A549 treated with Mapracorat at 1 μM for 4 hours (cell line): ENCODE measurements at places on chromosomes 3 and 15. TPM values are rescaled to one million over a fixed set of nuclear protein-coding genes. Genes with fewer than 3 reads are reported as not detected.

The WNT5A gene
- total RNA-seq = 0.66 to 1.1 TPM (median 0.96 TPM) in 5 replicates

The TMC3 gene
- total RNA-seq = not detected in 5 replicates

The RAB6B gene
- 1.7 to 2.4 TPM (median 2.3 TPM) in 5 replicates for total RNA-seq

The CACNA1D gene
- 0.36 to 1.4 TPM (median 0.57 TPM) in 5 replicates for total RNA-seq

The CHAC1 gene
- total RNA-seq = 4.4 to 8.2 TPM (median 6.1 TPM) in 5 replicates

The SLC9A9 gene
- 0.19 to 0.45 TPM (median 0.34 TPM) in 5 replicates for total RNA-seq

The SLC7A14 gene
- not detected in 5 replicates for total RNA-seq

The PCLAF gene
- total RNA-seq = 138 to 270 TPM (median 150 TPM) in 5 replicates

The EFCC1 gene
- not detected in 5 replicates for total RNA-seq

The PLOD2 gene
- total RNA-seq = 76.2 to 113 TPM (median 103 TPM) in 5 replicates

The AAGAB gene
- 62.7 to 69.6 TPM (median 65.9 TPM) in 5 replicates for total RNA-seq

The ANKRD63 gene
- 0.15 to 0.40 TPM (median 0.32 TPM) in 4 of 5 replicates, not detected in the other for total RNA-seq

The PPP1R14D gene
- 0.20 to 0.33 TPM in 2 of 5 replicates, not detected in the others for total RNA-seq

The AGBL1 gene
- total RNA-seq = not detected in 5 replicates

The SHC4 gene
- 0.74 to 1.4 TPM (median 1.1 TPM) in 5 replicates for total RNA-seq

The BUB1B gene
- total RNA-seq = 24.0 to 29.7 TPM (median 27.8 TPM) in 5 replicates

The CLDN16 gene
- total RNA-seq = 0.16 TPM in 1 of 5 replicates, not detected in the others

The STRIT1 gene
- not detected in 5 replicates for total RNA-seq

The DPPA4 gene
- not detected in 5 replicates for total RNA-seq

The GPR62 gene
- total RNA-seq = not detected in 5 replicates

The C3orf49 gene
- not detected in 5 replicates for total RNA-seq

The ISLR2 gene
- total RNA-seq = 0.11 to 0.27 TPM (median 0.17 TPM) in 4 of 5 replicates, not detected in the other

The TF gene
- 0.34 to 1.5 TPM (median 0.66 TPM) in 5 replicates for total RNA-seq

The TBCCD1 gene
- 5.4 to 7.5 TPM (median 6.6 TPM) in 5 replicates for total RNA-seq

The ERICH6 gene
- not detected in 5 replicates for total RNA-seq

The BFSP2 gene
- total RNA-seq = not detected in 5 replicates

The HGD gene
- total RNA-seq = 15.0 to 22.1 TPM (median 16.0 TPM) in 5 replicates

The BNC1 gene
- 0.72 to 0.95 TPM (median 0.76 TPM) in 5 replicates for total RNA-seq

The AMOTL2 gene
- 44.9 to 52.4 TPM (median 49.4 TPM) in 5 replicates for total RNA-seq

The TMEM212 gene
- total RNA-seq = not detected in 5 replicates

The CCDC39 gene
- total RNA-seq = not detected in 5 replicates

The UMPS gene
- total RNA-seq = 47.6 to 57.3 TPM (median 48.5 TPM) in 5 replicates

The THAP10 gene
- 4.8 to 7.0 TPM (median 5.4 TPM) in 5 replicates for total RNA-seq

The TMEM108 gene
- not detected in 5 replicates for total RNA-seq

The GPR171 gene
- total RNA-seq = not detected in 5 replicates

The CCR3 gene
- total RNA-seq = not detected in 5 replicates

The GABRB3 gene
- total RNA-seq = 59.6 to 83.1 TPM (median 72.9 TPM) in 5 replicates

The B4GALT4 gene
- 81.1 to 113 TPM (median 103 TPM) in 5 replicates for total RNA-seq

The EHHADH gene
- total RNA-seq = 2.2 to 4.2 TPM (median 3.4 TPM) in 5 replicates

The AP3B2 gene
- 0.39 to 1.9 TPM (median 1.0 TPM) in 5 replicates for total RNA-seq

The FOXP1 gene
- total RNA-seq = 7.0 to 9.6 TPM (median 8.1 TPM) in 5 replicates

The PTX3 gene
- 0.70 to 1.4 TPM (median 1.0 TPM) in 5 replicates for total RNA-seq

The TRIM69 gene
- total RNA-seq = 4.2 to 6.8 TPM (median 5.1 TPM) in 5 replicates

The EFHB gene
- total RNA-seq = 0.78 to 2.0 TPM (median 1.0 TPM) in 5 replicates

The PRSS50 gene
- total RNA-seq = not detected in 5 replicates

The CFAP161 gene
- not detected in 5 replicates for total RNA-seq

The LRRN1 gene
- total RNA-seq = not detected in 5 replicates

The C2CD4A gene
- total RNA-seq = 0.06 to 0.27 TPM (median 0.16 TPM) in 5 replicates

The WNT7A gene
- total RNA-seq = 0.04 to 0.20 TPM (median 0.10 TPM) in 5 replicates
